Stimulated activated CD4-positive, alpha-beta T cell treated with anti-CD3 and anti-CD28 coated beads, Interleukin-2, amount 100 ng/mL, for 48 hours (primary cell): ENCODE measurements at places on chromosomes 5 and 9.

DNA sequence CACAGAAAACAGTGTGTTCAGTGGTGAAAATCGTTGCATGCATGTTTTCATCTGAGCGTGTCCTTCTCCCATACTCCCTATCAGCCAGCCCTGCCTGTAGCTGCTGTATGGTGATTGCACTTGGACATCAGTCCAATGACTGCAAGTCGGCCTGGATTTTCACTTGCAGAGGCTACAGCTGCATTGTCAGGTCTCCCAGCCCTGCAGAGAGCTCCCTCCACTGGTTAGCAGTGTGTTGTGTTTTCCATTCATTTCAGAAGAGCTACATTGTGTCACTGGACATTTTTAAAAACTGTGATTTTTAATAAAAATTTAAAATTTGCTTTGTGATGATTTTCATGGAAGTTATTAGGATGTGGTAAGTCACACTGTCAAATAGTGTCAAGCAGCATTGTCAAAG lies 96.6 kb downstream of the SYK start:
- DNase-seq: no peak

DNA sequence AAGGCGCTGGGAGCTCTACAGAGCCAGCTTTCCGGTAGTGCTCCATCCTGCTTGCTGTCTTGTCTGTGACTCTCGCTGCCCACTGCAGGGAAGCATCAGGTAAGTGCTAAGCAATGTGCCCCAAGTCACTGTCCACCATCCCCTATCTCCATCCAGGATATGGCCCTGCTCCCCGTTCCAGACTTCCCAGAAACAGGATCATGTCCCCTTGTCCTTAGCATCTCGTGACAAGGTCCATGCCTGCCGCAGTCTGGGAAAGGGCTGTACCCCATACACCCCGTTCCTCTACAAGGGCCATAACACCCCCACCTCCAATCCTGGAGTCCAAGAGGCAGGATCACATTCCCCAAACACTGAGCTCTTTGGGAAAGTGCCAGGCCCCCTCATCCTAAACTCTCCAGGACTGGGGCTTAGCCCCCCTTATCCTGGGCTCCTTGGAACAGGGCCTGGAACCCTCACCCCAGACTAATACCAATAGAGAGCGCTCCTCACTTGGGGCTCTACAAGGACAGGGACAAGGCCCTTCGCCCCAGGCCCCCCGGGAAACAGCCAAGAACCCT lies 566 bp downstream of the RPP25L start:
- DNase-seq: no peak

DNA sequence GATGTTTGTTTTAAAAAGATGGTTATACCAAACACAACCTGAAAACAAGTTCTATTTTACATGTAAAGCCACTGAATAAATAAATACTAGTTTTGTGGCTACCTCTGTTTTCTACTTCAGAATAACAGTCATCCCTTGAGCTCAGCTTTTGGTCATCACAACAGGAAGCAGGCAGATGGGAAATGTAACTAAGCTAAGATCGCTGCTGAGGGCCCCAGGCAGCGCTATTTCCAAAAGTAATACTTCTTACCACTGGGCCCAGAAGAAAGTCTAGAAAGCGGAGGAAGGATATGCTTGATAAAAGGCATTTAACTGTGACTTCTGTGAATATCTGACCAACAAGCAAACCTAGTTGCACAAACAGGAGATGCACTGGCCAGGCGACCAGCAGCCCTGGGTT lies 61.4 kb downstream of the SERINC5 start:
- DNase-seq: no peak

DNA sequence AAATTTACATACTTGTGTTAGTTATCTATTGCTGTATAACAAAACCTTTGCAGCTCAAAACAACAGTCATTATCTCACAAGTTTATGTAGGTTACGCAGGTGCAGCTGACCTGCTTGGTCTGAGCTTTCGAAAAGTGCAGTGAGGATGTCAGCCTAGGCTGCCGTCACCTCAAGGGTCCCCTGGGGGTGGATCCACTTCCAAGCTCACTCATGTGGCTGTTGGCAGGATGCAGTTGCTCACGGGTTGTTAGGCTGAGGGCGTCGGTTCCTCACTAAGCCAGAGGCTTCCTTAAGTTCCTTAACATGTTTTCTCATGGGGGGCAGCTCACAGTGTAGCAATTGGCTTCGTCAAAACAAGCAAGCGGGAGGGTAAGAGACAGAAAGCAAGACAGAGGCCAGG lies 139.8 kb downstream of the DOCK8 start:
- no peak for DNase-seq

DNA sequence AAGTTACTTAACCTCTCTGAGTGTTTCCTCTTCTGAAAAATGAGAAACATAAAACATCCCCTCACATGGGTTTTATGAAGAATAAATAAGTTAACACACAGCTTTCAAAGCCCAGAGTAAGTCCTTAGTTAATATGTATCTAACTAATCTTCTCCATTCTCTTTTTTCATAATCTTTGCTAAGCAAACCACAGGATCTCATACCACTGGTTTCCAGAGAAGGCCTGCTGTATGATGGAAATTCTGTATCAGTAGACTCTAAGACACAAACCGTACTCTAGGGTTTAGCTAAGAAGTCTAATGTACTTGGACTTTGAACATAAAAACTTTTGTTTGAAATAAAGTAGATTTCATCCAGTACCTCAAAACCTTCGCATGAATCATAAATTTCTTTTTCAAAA lies 307.9 kb downstream of the SPOCK1 start:
- no peak for DNase-seq

- no peak for DNase-seq
Measured at GRCh38 chr5:2140501-2141175, 257.9 kb upstream of the IRX4 start.
